ENCODE measurements at places on chromosomes 3 and 15.

- no peak for DNase-seq
Observed at GRCh38 chr3:157590273-157590672, 87.1 kb upstream of the VEPH1 start.

- no peak for DNase-seq
Observed at GRCh38 chr3:172751175-172751704, 714 bp downstream of the ECT2 start.

GRCh38 chr3:185796431-185797107 lies 28.3 kb downstream of the IGF2BP2 start:
- no peak for DNase-seq

DNA sequence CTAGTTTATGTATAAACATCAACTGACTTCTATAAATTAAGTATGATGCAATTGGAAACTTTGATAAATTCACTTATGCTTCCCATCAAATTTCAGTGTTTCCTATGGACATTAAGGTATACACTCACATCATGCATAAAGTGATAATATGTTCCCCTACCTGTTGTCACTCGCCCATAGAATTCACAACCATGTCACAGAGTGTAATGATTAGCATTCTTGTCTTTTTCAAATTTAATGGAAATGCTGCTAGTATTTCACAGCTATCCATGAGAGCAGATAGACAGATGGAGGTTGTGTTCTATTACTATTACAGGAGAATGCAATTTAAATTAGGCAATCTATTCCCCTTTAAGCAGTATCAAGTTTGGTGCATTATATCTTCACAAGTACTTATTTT lies 984 bp downstream of the PLSCR4 start:
- DNase-seq, result no peak

DNA sequence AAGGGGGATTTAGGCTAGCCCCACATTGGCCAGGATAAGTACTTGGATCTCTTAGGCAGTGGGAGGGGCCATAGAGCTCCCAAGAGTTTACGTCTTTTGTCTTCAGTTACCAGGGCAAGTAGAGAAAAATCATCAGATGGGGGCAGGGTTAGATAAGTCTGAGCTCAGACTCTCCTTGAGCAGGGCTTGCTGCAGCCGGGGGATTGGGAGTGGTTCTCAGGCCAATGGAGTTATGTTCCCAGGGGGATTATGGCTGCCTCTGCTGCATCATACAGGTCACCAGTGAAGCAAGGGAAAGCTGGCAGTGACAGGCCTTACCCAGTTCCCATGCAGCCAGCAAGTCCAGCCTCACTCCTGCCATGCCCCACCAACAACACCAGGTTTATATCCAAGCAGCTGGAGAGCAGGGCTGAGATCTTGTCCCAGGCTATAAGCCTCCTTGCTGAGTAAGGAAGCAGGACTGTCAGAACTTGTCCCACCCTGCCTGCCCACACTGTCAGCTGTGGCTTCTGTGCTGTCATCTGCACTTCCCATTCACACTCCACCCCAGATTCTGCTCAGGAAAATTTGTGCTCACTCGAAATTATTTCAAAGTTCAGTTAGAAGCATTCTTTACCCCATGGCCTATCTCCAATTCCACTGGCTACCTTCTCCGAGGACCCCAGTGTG lies 215.3 kb downstream of the FAM43A start:
- no peak for DNase-seq

DNA sequence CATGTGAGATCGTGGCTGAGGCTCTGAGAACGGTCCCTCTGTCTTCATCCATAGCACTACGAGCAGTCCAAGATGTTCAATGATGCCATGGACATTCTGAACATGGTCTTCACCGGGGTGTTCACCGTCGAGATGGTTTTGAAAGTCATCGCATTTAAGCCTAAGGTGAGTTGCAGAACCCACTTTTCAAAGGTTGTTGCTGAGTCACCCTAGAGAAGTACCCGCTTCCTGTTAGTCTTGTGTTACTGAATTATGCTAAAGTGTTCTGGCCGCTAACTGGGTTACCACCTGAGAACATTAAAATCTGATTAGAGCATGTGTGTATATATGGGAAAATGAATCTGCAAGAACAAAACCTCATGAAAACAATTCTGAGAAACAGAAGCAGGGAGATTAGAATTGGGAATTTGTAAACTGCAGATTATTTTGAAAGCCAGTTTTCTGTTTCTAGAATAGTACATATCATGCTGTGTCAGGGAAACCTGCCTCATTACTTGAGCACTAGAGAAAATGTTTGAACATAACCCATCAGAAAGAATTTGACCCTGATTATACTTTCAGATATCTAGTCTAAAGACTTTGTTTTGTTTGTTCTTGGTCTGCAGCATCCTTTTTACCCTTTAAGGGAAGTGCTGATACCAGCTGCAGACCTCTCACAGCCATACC lies 92.6 kb downstream of the CHDH start:
- no peak for DNase-seq

DNA sequence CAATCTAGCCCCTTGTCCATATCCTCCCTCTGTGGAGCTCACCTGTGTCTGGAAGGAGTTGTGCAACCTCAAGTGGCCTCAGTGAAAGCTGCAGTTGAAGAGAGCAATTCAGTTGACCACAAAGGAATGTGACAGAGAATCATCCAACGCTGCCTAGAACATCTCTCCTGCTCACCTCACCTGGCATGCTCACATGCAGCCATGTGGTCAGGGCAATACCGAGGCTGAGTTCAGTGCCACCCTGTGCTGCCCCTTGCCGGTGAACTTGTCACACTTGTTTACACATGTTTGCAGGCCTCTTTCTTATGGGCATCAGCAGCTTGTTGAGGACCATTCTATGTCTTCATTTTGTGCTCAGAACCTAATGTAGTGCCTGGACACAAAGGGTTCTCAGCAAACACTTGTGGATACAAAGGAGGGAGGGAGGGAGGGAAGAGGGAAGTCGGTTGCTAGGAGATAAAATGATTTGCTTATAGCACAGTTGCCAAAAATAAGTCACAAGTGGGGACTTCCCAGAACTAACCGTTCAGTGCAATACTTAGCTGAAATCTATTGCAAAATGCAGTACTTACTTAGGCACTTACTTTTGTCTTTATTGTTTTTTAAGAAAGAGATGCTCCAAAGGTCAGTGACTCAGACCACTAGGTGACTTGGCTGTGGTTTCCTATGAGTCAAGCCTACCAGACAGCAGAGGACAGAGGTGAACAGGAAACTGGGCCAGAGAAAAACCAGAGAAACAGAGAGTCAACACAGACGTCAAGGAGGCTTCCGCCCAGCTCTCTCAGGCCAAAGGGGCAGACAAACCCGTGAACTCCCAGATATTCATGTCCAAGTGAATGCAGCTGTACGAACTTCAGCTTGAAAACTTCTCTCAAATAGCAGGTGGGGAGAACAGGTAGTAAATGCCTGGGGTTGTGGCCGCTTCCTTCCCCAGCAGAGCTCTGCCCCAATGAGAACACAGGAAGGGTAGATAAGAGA lies 227.8 kb upstream of the CTNNB1 start:
- DNase-seq, result no peak

DNA sequence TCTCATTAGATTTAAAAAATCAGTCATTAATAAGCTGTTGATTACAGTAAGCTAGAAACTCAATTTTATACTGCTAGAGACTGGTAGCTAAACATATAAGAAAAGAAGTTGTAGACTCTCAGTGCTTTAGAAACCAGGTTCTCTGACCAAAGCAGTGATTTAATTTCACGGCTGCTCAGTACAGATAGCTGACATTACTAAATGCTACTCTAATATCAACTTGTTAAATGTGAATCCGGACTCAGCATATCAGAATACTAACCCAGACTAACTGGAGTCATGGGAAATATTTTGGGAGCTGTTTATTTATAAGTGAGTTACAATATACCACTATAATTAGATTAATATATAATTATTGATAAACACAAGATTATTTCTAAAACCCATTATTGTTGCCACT lies 80.4 kb downstream of the NEDD4 start:
- DNase-seq, result no peak

GRCh38 chr15:98981851-98982722 lies 25.5 kb downstream of the PGPEP1L start:
- no peak for DNase-seq

DNA sequence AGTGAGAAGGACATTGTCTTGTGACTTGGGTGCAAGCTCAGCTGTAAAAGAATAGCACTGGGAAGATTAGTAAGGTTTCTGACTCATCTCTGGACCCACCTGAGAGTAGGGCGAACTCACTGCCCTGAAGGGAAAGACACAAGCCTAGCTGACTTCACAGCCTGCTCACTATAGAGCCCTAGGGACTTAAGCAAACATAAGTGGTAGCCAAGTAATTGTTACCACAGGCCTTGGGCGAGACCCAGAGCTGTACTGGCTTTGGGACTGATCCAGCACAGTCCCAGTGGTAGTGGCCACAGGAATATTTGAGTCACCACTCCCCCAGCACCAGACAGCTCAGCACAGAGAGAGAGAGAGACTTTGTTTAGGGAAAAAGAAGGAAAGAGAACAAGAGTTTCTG lies 429.9 kb downstream of the TBL1XR1 start:
- DNase-seq, result no peak

DNA sequence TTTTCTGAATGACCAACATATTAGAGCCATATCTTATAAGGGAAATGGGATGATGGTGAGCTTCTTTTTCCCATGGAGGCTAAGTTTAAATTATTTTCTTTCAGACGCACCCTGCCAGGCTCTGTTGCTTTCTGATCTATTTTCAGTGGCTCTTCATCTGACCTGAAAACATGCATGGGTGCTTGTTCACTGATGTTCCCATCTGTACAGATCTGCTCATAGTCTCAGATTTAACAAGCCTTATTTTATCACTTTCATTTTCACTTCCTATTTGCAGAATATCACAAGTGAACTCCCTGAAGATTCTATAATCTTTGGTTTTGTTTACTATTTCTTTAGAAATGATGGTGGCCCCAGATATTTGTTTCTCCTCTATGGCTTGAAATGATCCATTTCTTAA lies 31.1 kb upstream of the SUCLG2 start:
- no peak for DNase-seq

GRCh38 chr3:124810970-124811369 lies 76.2 kb downstream of the ITGB5 start:
- no peak for DNase-seq

GRCh38 chr15:64809649-64810496 lies 15.6 kb downstream of the PIF1 start:
- no peak for DNase-seq

GRCh38 chr3:195754141-195754540 lies 33.4 kb downstream of the MUC20 start:
- DNase-seq, result no peak

Measured in spinal cord (tissue), 10 donors.